ENCODE measurements at places on chromosomes 3 and 15. TPM values are rescaled to one million over a fixed set of nuclear protein-coding genes. Genes with fewer than 3 reads are reported as not detected.

The TMEM45A gene
- 0.96 TPM for total RNA-seq

GRCh38 chr15:75023872-75024636 is 664 bp downstream of the PPCDC start:
- H3K27ac ChIP-seq: peak overlapping the region; percentile 94
- peaks cover 11% of the 10 kb centered on the region for H3K4me1 ChIP-seq
- H3K27me3 ChIP-seq: no peaks in the 10 kb centered on the region
- peak overlapping the region; percentile 96 for H3K4me3 ChIP-seq
- peaks cover 7% of the 10 kb centered on the region for H3K36me3 ChIP-seq
- no peak for DNase-seq

GRCh38 chr3:96106701-96107100 is 707.7 kb upstream of the EPHA6 start:
- H3K4me3 ChIP-seq: no peak overlapping the region
- no peak for DNase-seq
- H3K27me3 ChIP-seq: no peaks in the 10 kb centered on the region
- H3K4me1 ChIP-seq: no peaks in the 10 kb centered on the region
- no peaks in the 10 kb centered on the region for H3K36me3 ChIP-seq
- no peak overlapping the region for H3K27ac ChIP-seq

DNA sequence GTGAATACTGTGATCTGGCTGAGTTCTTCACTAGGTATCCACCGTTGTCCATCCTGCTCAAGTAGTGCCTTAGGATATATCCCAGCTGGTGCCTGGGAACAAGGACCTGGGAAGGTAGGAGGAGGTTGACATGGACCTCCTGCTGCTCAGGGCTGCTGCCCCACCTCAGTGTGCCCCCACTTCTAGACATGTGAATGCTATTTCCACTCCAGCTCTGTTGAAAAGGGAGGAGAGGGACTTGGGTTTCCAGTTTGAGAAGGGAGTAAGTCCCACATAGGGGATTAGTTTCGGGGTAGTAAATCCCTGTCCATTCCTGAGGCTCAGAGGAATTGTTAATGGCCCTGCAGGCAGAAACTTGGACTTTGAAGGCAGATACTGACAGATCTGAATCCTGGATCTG is 32.9 kb upstream of the ETV5 start:
- H3K27ac ChIP-seq: no peak overlapping the region
- no peak overlapping the region for H3K4me3 ChIP-seq
- H3K36me3 ChIP-seq: no peaks in the 10 kb centered on the region
